Skin of body (tissue), 3 donors: ENCODE measurements at places on chromosomes 3 and 15. TPM values are rescaled to one million over a fixed set of nuclear protein-coding genes. Genes with fewer than 3 reads are reported as not detected.

LRRC31 gene
- not detected for total RNA-seq

WDR76 gene
- 8.7 TPM for total RNA-seq

ALDH1A2 gene
- 3.9 TPM for total RNA-seq

BCL2A1 gene
- 8.2 TPM for total RNA-seq

CLEC3B gene
- 54.6 TPM for total RNA-seq

OSBPL10 gene
- 10.9 TPM for total RNA-seq

CISH gene
- 10.0 TPM for total RNA-seq

LSMEM2 gene
- total RNA-seq: 2.7 TPM

PHLDB2 gene
- 92.0 TPM for total RNA-seq

SLC28A2 gene
- not detected for total RNA-seq

RAD18 gene
- 18.1 TPM for total RNA-seq

TLR9 gene
- not detected for total RNA-seq

CD200 gene
- 12.2 TPM for total RNA-seq

CDHR4 gene
- total RNA-seq: not detected

ETV5 gene
- total RNA-seq: 16.8 TPM

SMCO1 gene
- total RNA-seq: 0.79 TPM

GOLGA8G gene
- total RNA-seq: not detected

ADAMTSL3 gene
- total RNA-seq: 16.9 TPM

UBE2Q2 gene
- 31.2 TPM for total RNA-seq

GP5 gene
- total RNA-seq: 0.39 TPM

ASB14 gene
- 0.10 TPM for total RNA-seq

SLC9A9 gene
- total RNA-seq: 35.2 TPM

ADGRG7 gene
- 0.10 TPM for total RNA-seq

NPAP1 gene
- total RNA-seq: not detected

KNG1 gene
- not detected for total RNA-seq

FILIP1L gene
- total RNA-seq: 40.1 TPM

CCDC9B gene
- 5.3 TPM for total RNA-seq

CYP1A2 gene
- total RNA-seq: 0.10 TPM

TMEM39A gene
- total RNA-seq: 46.2 TPM

MAP1A gene
- total RNA-seq: 14.3 TPM

PLA2G4D gene
- total RNA-seq: 4.8 TPM

GPR87 gene
- 13.3 TPM for total RNA-seq

TMEM207 gene
- not detected for total RNA-seq

PARP15 gene
- total RNA-seq: 0.99 TPM

CPN2 gene
- 0.10 TPM for total RNA-seq

A4GNT gene
- total RNA-seq: not detected

IDH2 gene
- 77.6 TPM for total RNA-seq

BNC1 gene
- total RNA-seq: 9.2 TPM

TMEM40 gene
- 10.8 TPM for total RNA-seq

NR1I2 gene
- total RNA-seq: 0.10 TPM

PATL2 gene
- total RNA-seq: 0.79 TPM

ZDHHC23 gene
- 3.4 TPM for total RNA-seq

SCN5A gene
- 0.39 TPM for total RNA-seq
